ENCODE measurements at places on chromosomes 7 and 10. TPM values are rescaled to one million over a fixed set of nuclear protein-coding genes. Genes with fewer than 3 reads are reported as not detected.
A peak's percentile ranks its signal among the peaks of the same experiment; 100 is the strongest.

Gene SKIDA1
- total RNA-seq, result 9.7 TPM

Gene CYP3A7
- total RNA-seq, result not detected

Gene VAX1
- total RNA-seq, result not detected

Gene MKX
- total RNA-seq, result not detected

Gene BEND7
- 40.7 TPM for total RNA-seq

Gene PVRIG
- not detected for total RNA-seq

Gene GPC2
- 49.8 TPM for total RNA-seq

DNA sequence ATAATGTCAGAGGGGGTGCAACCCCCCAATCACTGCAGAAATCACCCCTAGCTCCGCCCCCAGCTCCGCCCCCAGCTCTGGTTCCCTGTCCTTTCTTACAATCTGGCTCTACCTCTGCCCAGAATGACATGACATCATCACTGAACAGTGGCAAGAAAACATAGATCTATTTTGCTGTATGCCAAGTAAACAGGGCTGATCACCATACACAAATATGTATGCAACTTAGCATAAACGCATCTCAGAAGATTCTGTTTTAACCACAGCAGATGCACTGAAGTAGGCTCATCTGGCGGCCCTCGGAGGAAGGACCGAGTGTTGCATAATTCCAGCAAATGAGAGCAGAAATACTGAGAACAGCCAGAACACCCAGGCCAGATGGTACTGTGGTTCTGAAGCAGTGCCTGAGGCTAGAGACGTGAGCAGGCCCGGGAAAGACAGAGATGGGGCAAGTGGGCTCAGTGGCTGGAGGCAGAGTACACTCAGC lies 293.3 kb upstream of the KLF14 start:
- no peak for DNase-seq

- DNase-seq, result no peak
These were observed 10.1 kb downstream of the CARD11 start for GRCh38 chr7:3033581-3033980.

GRCh38 chr7:131895541-131896164 lies 339.2 kb upstream of the PODXL start:
- DNase-seq, result no peak

DNA sequence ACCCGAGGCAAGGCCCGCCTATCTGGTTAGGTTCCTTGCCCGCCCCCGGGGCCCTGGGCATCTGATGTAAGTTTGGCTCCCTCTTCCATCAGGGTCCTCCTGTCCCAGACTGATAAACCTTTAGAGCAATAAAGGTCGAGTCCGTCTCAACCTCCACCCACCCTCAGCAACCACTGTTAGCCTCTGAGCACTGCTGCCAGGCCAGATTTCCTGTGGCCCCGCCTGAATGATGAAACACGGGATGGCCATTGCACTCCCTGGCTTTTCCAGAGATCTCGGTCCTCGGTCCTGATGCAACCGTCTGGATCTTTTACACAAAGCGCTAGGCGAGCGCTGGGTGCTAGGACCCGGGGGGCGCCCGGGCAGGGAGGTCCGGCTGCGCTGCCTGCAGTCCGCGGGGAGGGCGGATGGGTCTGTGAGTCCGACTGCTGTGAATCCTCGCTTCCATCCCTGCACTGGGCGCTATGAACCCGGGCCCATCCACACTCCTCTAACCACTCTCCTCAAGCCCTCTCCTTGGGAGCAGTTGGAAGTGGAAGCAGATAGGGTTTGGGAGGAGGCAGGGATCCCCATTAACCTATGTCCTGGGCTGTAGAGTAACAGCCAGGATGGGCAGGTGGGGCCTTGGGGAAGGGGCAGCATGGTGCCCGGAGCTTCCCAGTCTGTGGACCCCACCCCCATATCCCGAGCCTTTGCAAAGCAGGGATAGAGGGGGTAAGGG lies 875 bp upstream of the DDIT4 start:
- DNase-seq, result peak; percentile 61

- DNase-seq, result no peak
These were observed 44.1 kb upstream of the ADRB1 start for GRCh38 chr10:113999531-113999930.

GRCh38 chr10:48798481-48799254 lies 114.0 kb downstream of the WDFY4 start:
- no peak for DNase-seq

- no peak for DNase-seq
These were observed 65.8 kb upstream of the EMX2 start for GRCh38 chr10:117476716-117477115.

GRCh38 chr10:63246356-63246755 lies 113.2 kb downstream of the NRBF2 start:
- no peak for DNase-seq

- no peak for DNase-seq
These were observed 202.8 kb upstream of the SMIM30 start for GRCh38 chr7:113321201-113321600.

DNA sequence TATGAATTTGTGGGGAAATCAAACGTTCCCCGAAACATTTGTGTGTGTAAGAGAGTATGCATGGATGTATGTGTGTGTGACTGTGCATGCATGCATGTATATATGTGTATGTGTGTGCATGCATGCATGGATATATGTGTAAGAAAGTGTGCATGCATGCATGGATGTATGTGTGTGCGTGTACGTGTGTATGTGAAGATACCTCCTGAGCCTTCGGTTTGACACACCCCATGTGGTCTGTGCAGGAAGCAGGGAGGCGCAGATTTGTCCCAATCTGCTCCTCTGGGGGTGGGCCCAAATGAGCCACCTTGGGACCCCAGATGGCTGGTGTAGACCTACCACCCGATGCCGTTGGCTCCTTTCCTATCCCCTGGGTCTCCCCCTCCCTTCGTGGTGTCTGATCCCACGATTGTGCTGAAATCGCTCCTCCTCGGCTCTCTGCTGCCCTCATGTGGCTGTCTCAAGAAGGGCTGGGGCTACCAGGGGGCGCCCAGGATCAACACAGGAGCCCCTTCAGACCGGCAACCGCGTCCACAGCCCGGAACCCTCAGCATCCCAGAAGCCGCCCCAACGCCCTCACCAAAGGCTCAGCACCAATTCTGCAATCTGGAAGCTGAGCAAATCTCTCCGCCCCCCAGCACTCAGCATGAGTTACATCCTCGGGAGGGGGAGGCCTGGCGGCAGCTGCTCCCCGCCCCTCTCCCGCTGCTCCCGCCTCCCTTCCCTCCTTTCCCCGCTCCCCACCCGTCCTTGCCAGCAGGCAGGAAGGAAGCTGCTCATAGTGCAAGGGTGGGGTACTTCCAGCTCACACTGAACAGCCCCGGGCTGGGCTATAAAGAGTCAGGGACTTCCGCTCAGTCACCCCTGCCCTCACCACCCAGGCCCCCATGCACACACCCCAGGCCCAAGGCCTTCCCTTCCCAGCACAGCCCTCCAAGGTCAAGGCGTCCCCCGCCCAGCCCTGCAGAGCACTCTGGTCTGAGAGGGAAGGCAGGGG lies 2.3 kb upstream of the NOS3 start:
- DNase-seq, result no peak

DNA sequence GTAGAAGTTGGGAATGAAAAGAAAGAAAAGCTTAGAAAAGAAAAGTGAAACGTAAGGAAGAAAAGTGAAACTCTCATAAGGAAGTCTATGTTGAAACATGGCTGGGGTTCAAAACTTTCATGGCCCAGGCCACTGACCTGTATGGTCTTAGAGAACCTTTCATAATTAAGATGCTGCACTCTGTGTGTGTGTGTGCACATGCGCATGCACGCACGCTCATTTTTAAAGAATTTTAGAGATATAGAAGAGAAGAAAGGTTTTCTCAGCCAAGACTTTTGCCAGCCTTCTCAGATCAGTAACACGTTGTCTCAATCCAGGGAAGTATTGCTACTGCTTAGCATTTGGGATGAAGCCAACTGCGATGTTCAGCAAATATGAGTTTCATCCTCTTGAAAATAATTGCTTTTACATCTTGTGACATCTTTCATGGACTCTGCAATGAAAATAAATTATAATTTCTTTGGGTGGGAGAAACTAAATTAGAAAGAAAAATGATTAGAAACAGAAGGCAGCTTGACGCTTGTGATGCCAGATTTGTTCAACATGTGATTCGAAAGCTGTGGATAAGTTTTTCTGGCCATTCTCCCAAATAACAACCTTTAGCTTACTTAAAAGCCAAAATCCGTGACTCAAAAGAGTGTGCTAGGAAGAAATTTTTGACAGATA lies 16.2 kb upstream of the SLC26A4 start:
- no peak for DNase-seq

GRCh38 chr7:16710651-16711050 lies 42.9 kb upstream of the TSPAN13 start:
- no peak for DNase-seq

DNA sequence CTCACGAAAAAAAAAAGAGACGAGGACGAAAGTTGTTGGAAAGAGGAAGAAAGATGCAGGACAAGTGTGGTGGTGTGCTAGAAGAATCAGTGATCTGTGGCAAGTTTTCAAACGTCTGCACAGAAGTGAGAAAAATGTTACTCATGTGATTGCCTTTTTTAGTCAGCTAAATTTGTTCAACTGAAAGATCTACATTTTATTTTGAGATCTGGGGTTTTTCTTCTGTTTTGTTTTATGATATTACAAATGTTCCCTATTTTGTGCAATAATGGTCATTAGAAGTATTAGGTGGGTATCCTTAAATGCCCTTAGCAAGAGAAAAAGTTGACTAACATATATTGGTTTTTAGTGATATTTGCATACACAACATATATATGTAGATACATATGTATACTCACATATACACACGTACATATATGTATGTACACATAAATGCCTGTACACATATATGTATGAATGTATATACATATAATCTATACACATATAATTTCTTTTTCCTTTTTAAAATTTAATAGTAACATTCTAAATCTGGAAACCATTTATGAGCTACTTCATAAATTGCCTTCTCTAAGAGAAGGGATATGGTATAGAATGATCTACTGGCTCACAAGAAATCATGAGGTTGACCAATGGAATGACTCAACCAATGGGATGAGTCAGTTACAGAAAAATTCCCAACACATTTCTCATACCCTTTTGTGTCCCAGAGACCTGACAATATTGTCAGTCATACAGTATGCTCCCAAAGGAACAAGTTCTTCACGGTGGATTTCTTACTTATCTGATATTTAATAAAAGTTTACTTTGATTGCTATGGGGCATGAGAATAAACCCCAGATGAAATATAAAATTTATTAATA lies 38.4 kb downstream of the SLC39A12 start:
- no peak for DNase-seq

DNA sequence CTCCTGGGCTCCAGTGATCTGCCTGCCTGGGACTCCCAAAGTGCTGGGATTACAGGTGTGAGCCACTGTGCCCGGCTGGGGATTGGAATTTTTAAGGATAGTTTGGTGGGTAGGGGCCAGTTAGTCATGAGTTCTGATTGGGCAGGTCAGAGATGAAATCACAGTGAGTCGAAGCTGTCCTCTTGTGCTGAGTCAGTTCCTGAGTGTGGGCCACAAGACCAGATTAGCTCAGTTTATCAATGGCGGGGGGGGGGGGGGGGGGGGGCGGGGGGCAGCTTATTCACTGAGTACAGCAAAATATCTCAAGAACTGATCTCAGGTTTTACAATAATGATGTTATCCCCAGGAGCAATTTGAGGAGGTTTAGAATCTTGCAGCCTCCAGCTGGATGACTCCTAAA lies 11.6 kb upstream of the ERCC6 start:
- no peak for DNase-seq

DNA sequence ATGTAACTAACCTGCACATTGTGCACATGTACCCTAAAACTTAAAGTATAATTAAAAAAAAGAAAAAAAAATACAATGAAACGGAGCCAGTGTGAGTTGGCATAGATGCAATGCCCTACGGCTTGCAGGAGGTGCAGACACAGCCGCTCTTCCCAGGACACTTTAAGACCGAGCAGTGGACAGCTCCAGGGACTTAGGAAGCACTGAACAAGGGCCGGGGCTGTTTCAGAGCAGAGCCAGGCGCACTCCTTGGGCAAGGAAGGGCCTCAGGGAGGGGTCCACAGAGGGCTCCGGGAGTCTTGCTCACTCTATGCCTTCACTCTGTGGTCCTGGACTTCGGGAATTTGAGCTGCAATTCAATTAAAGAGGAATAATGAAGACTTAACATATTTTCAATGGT lies 355.3 kb downstream of the TCERG1L start:
- DNase-seq, result no peak

DNA sequence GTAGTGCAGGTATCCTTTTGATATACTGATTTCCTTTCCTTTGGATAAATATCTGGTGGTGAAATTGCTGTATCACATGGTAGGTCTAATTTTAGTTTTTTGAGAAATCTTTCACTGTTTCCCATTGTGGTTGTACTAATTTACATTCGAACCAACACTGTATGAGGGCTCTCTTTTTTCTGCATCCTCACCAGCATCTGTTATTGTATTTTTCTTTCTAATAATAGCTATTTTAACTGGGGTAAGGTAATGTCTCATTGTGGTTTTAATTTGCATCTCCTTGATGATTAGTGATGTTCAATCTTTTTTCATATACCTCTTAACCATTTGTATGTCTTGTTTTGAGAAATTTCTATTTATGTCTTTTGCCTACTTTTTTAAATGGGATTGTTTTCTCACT lies 335.4 kb upstream of the MTPN start:
- DNase-seq, result no peak

DNA sequence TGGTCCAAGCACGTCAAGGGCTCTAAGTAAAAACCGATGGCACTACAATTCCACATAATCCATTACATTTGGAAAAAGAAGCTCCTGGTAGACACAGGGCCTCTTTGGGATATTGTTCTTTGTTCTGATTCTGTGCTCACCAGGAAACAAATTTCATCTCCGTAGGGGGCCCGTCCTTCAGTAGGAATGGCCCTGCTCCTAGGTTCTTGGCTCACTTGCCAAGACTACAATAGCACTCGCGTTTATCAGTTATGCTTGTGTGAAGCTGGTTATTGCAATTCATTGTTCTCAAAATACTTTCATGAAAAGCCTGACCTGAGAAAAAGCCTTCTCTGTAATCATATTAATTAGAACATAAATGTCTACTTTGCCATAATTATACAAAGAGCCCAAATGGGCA lies 10.3 kb upstream of the ZC3HAV1L start:
- DNase-seq, result no peak

Measured in mesothelial cell of epicardium (in vitro differentiated cells).